ENCODE measurements at places on chromosomes 7 and 10. TPM values are rescaled to one million over a fixed set of nuclear protein-coding genes. Genes with fewer than 3 reads are reported as not detected.

Gene LLCFC1
- not detected for total RNA-seq

Gene VAX1
- not detected for total RNA-seq

Gene SOSTDC1
- 5.9 TPM for total RNA-seq

Gene BICC1
- total RNA-seq: 15.2 TPM

Gene EPHA1
- total RNA-seq: 51.3 TPM

Gene CAV2
- 42.5 TPM for total RNA-seq

DNA sequence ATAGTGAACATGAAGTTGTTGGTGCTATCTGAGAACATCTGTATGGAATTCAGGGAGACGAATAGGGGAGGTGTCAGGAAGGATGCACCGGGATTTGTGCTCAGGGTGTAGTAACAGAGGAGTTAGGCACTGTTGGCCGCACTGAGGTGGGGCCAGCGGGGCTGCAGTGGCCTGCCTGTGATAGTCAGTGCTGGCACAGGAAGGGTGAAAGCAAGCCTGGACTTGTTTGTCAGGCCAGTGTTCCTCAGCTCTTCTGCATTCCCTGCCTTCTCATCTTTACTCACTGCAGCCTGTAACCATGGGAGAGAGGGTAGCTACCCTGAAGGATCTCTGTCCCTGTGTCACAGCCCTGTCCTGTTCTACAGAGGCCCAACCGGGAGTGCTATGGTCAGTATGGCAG is 81.3 kb downstream of the SH2D4B start:
- H3K4me3 ChIP-seq: no peak overlapping the region
- no peaks in the 10 kb centered on the region for H3K27me3 ChIP-seq
- no peaks in the 10 kb centered on the region for H3K4me1 ChIP-seq
- no peak overlapping the region for H3K27ac ChIP-seq
- DNase-seq: no peak

- no peak overlapping the region for H3K27ac ChIP-seq
- H3K27me3 ChIP-seq: no peaks in the 10 kb centered on the region
- H3K4me3 ChIP-seq: no peak overlapping the region
- no peak for DNase-seq
Measured at GRCh38 chr10:44301781-44302355, 83.0 kb downstream of the CXCL12 start.

DNA sequence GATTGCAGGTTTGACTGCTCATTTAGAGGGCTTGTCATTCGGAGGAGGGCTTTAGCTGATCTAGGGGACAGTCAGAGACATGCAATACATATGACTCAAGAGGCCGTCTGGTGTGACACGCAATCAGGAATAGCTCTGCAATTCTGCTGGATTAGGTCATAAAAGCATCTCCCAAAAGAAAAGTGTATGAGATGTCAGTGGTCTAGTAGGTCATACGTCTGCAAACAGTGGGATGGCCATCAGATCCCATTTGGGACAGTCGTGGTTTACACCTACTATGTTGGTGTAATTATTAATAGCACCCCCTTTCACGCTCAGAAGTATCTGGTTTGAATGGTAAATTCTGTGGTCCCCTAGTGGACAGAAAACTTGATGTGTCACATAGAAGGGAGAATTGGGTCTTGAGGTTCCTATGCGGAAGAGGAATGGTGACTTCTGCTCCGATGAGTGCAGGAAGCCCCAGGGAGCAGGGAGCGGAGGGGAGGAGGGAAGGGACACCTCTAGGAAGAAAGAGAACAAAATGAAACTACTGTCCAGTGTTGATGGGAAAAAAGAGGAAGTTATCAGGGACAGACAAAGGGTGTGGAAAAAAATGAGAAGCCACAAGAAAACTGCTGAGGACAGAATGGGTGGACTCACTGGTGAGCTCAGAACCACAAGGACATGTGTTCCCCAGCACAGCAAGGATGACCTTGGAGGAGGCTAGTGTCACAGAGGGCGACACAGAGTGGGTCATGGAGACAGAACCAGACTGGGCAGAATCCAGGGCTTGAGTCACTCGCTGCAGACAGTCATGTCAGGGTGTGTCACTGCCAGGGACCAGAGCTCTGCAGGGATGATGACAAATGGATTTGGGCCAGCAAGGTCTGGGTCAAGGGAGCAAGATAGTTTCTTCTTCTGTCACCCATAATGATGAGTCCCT is 59.9 kb downstream of the MAP3K8 start:
- H3K36me3 ChIP-seq: no peaks in the 10 kb centered on the region
- no peaks in the 10 kb centered on the region for H3K4me1 ChIP-seq
- no peak overlapping the region for H3K27ac ChIP-seq
- H3K4me3 ChIP-seq: no peak overlapping the region

GRCh38 chr7:31076051-31076450 is 23.9 kb downstream of the ADCYAP1R1 start:
- no peak overlapping the region for H3K27ac ChIP-seq
- peaks cover 12% of the 10 kb centered on the region for H3K4me1 ChIP-seq
- H3K27me3 ChIP-seq: no peaks in the 10 kb centered on the region
- H3K36me3 ChIP-seq: no peaks in the 10 kb centered on the region
- H3K4me3 ChIP-seq: no peak overlapping the region
- no peak for DNase-seq

GRCh38 chr10:71767420-71768035 is 5.8 kb downstream of the VSIR start:
- H3K27me3 ChIP-seq: no peaks in the 10 kb centered on the region
- H3K4me1 ChIP-seq: peaks cover 99% of the 10 kb centered on the region
- peak overlapping the region; percentile 99 for H3K27ac ChIP-seq
- no peak overlapping the region for H3K4me3 ChIP-seq
- H3K36me3 ChIP-seq: no peaks in the 10 kb centered on the region

GRCh38 chr7:130758429-130759056 is 24.5 kb upstream of the KLF14 start:
- H3K4me1 ChIP-seq: no peaks in the 10 kb centered on the region
- no peaks in the 10 kb centered on the region for H3K27me3 ChIP-seq
- H3K4me3 ChIP-seq: no peak overlapping the region
- H3K36me3 ChIP-seq: no peaks in the 10 kb centered on the region
- no peak for DNase-seq

DNA sequence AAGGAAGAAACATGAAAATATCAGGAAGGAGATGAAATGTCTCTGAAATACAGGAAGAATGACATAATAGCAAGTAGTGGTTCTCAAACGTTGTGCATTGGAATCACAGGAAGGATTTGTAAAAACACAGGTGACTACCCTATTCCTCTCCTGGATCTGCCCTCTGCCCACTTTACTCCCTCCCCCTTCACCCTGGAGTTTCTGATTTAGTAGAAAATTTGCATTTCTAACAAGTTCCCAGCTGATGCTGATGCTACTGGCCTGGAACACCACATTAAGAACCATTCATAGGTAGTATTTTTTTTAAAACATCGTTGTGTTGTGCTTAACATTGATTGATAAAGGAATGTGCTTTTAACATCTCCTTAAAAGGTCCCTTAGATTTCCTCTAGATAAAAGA is 130.9 kb downstream of the PHF14 start:
- H3K27me3 ChIP-seq: no peaks in the 10 kb centered on the region
- H3K27ac ChIP-seq: no peak overlapping the region

- H3K27me3 ChIP-seq: no peaks in the 10 kb centered on the region
- no peak overlapping the region for H3K27ac ChIP-seq
- DNase-seq: no peak
- H3K4me1 ChIP-seq: peaks cover 7% of the 10 kb centered on the region
Measured at GRCh38 chr7:43703573-43703972, 25.8 kb downstream of the COA1 start.

DNA sequence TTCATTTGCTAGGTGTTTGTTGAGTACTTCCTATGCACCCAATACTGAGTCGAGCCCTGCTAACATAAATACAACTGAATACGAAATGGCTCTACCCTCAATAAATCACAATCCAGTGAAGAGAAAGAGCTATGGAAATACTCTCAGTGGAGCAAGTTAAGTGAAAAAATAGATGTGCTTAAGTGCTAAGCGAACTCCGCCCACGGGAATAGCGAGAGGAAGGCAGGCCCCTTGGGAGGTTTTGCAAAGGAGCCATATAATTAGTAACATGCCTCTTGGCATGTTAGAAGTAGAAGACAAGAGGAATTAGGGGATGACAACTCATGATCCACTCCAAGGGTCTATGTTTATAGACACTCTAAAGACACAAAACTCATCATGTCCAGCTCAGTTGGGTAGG is 42.8 kb upstream of the TSPAN33 start:
- H3K4me3 ChIP-seq: no peak overlapping the region
- H3K4me1 ChIP-seq: no peaks in the 10 kb centered on the region
- no peak overlapping the region for H3K27ac ChIP-seq
- no peak for DNase-seq

GRCh38 chr7:17206349-17206905 is 92.0 kb upstream of the AHR start:
- H3K36me3 ChIP-seq: no peaks in the 10 kb centered on the region
- H3K27ac ChIP-seq: no peak overlapping the region
- DNase-seq: no peak
- H3K27me3 ChIP-seq: no peaks in the 10 kb centered on the region
- no peaks in the 10 kb centered on the region for H3K4me1 ChIP-seq
- no peak overlapping the region for H3K4me3 ChIP-seq

All from vagina (tissue), 2 donors.